ENCODE measurements at places on chromosomes 11 and 22. TPM values are rescaled to one million over a fixed set of nuclear protein-coding genes. Genes with fewer than 3 reads are reported as not detected.

DNA sequence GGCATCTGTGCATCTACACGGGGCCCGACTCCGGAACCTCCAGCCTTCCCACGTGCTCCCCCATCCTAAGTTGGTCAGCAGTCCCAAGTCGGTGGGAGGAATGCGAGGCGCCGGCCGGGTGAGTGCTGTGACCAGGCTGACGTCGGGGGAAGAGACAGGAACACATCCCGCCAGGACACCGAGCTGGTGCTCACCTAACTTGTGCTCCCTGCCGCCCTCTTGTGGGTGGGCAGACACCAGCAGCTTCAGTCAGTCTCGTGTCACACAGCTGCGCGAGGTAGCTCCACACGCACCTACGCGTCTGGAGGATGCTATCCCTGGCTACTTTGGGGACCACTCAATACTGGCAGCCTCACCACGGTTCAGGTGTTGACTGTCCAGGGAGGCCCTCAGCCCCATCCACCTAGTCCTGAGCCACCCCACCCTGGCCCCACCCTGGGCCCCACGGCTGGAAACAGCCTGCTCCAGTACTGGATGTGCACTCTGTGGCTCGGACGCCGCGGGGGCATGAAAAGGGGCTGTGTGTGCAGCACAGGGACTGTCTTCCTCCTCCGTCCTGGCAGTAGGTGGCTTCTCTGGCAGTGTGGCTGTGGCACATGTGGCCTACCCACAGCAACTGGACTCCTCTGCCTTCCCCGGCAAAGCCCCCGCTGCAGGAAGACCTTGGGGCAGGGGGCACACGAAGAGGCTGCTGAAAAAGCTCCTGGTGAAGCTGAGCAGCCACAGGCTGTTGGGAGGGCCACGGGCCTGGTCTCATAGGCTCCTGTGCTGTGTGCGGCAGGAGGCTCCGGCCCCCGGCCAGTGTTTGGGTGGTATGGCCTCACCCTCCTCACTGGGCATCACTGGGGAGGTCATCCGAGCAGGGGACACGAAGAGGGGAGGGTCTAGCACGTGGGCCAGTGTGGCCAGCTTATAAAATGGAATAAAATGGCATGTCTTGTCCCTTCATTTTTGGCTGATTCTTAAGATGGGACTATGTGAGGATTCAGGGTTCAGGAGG, 11.2 kb upstream of the BID start:
- DNase-seq = no peak

GRCh38 chr11:14503023-14503422, 3.4 kb upstream of the COPB1 start:
- DNase-seq = no peak

GRCh38 chr11:107769189-107769588, 57.3 kb upstream of the SLN start:
- DNase-seq = no peak

Gene DGAT2
- 0.56 TPM for polyA plus RNA-seq

DNA sequence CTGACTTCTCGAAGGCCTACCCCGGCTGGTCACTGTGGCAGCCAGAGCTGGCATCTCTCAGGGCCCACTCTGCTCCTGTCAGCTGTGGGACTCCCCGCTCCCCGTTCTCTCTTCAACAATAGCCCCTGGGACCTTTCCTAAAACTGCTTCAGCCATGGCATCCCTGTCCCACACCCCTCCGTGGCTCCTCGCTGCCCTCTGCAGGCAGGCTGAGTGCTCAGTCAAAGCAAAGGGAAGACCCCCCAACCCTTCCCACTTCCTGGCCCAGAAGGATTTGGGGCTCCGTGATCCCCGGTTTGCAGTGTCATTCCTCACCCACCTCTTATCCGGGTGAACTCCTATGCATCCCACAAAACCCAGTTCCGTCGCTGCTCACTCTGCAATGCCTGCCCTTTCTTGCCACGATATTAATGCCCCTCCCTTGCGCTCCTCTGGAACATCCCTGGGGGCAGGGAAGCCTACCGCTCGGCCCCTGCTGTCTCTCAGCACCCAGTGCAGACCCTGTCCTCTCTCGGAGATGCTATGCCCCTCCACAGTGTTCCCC, 1.6 kb upstream of the TH start:
- no peak for DNase-seq

- no peak for DNase-seq
These were observed 32.3 kb downstream of the KCNA4 start for GRCh38 chr11:29984544-29984943.

Gene ZNF215
- 2.7 TPM for polyA plus RNA-seq

DNA sequence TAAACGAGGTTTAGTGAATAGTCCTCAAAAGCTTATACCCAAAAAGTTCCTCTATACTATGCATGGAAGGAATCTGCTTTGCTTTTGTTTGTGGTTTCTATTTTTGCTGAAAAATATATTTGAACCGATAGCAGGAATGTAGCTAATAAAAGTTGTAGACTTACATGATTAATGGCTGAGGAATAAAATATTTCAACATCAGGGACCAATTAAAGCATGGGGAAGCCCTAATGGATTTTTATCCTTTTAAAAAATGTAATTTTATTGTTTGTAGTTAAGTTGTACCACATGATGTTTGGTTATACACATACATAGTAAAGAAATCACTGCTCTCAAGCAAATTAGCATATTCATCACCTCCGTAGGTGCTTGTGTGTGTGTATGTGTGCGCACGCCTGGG, 295.3 kb upstream of the CNTN5 start:
- DNase-seq = no peak

DNA sequence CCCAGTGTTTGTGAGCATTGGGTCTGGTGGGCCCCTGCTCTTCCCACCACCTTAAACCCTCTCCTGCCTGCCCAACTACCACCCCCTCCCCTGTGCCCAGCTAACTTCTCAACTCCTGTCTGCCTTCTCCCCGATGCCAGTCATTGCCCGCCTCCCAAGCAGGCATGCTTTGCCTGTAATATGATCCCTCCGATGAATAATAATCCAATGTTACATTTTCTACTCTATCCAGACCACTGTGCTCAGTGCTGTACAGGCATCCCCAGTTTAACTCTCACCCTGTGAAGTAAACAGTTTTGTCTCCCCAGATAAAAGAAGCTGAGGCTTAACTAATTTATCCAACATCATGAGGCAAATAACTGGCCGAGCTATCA, 35.5 kb upstream of the OLFML1 start:
- no peak for DNase-seq

DNA sequence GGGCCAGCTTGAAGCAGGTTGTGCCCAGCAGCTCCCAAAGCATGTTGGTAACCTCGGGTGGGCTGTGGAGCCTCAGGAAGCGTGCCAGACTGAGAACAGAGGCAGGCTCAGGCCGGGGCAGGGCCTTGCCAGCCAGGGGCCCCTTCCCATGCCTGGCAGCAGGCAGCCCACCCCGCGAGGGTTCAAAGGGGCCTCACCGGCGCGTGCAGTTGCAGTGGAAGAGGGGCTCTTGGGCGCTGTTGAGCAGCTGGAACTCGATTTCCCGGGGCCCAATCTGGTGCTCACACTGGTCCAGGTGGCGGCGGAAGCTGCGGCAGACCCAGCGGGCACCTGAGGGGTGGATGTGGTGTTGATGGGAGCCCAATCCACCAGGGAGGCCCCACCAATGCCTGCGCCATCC, 3.6 kb downstream of the PLA2G3 start:
- DNase-seq = no peak

DNA sequence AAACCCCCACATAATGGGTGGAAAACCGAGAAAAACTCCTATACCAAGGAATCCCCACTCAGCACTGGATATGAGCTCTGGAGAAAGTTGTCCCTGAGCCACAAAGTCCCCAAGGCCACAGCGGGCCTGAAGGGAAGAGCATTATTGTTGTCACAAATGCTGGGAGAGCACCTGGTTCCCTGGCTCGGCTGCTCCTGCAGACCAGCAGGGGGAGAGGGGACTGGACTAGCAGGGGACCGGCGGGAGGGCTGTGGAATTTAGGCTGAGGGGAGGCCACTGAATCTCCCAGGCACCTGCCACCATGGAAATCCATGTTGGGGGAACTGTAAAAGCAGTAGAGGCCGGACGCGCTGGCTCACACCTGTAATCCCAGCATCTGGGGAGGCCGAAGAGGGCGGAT, 7.0 kb downstream of the PC start:
- no peak for DNase-seq

GRCh38 chr11:117793583-117793982, 3.4 kb downstream of the DSCAML1 start:
- no peak for DNase-seq

DNA sequence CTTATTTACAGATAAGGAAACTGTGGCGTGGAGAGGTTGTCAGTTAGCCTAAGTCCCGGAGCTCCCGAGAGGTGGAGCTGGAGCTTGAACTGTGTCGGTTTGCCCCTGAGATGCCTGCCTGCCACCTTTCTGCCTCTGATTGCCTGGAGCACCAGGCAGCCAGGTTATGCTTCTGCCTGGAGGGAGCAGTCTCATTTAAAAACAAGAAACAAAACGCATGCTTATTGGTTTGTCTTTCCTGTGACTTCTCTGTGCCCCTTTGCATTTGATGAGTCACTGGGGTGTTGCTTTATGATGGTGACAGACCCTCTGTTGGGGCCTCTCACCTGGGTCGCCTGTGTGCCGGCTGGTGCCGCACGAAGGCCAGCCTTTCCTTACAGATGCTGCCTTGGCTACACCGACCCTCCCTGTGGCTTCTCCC, 12.2 kb downstream of the AP2A2 start:
- no peak for DNase-seq

DNA sequence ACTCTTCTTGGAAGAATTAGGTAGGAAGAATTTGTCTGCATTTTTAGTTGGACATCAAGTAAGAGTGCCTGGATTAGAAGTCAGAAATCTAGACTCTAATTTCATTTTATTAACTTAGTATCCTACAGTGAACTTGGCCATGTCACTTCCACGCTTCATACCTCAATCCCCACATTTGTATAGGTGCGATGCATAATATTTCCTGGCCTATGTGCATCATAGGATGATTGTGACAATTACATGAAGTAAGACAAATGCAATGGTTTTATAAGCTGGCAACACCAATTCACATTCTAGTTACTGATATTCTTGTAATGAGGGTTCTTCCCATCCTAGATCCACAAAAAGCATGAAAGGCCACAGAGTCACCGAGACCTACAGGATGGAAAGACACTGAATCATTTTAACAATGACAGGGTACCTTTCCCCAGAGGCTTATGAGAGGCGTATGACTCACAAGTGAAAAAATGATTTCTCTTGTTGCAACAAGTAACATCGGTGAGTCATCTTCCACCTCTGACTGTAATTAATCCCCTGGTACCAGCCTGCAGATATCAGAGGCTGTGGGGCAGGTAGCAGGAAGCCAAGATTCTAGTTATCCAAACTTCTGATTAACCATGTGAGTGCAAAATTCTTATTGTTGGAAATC, 56.0 kb upstream of the OR5AK2 start:
- no peak for DNase-seq

DNA sequence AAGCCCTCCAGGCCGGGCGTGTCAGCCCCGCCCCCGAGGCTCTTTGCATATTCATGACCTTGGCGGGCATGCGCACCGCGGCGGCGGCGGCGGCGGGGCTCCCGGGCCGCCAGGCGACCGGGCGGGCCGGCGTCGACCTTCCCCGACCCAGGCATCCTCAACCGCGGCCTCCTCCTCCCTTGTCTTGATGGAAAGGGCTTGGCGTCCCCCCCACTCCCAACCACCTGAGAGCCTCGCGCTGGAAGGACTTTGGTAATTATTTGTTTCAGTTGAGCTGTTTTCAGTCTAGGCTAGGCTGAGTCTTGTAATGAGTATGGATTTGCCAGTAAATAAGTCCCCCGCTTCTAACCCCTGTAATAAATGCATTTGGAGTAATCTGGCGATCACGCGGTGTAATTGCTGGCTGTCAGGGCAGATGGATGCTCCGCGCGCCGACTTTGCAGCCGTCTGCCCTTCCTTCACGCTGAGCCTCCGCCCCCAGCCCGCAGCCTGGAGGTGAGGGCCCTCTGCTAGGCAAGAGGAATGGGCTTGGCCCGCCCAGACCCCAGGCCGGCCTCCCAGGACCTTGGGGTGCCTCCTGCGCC, 25.2 kb downstream of the FLRT1 start:
- DNase-seq = no peak
